ENCODE measurements at places on chromosomes 2 and 18.

DNA sequence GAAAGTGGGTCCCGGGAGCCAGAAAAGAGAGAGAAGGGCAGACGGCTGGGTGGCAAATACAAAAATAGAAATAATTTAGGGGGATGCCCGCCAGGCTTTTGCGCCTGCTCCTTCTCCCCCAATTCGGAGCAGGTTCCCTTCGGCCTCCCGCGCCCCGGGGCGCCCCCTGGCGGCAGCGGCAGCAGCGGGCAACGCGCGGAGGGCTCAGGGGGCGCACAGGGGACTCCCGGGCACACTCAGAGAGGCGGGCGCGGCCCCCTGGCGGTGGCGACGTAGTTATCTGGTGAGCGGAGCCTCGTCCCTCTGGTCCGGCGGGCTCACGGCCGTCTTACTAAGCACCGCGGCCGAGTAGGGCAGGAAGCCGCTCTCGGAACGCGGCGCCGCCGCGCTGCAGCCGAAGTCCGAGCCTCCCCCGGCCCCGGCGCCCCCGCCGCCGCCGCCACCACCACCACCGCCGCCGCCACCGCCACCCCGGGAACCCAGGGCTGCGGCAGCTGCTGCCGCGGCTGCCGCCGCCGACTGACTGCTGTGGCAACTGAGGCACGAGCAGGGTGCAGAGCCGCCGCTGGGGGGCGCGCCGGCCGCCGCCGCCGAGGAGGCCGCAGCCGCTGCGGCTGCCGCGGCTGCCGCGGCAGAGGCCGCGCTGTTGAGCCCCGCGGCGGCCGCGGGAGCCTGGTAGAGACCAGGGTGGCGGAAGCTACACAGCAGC, 3.8 kb downstream of the EVX2 start:
- DNase-seq: no peak

- DNase-seq: no peak
Measured at GRCh38 chr18:31617031-31617717, 25.5 kb downstream of the TTR start.

DNA sequence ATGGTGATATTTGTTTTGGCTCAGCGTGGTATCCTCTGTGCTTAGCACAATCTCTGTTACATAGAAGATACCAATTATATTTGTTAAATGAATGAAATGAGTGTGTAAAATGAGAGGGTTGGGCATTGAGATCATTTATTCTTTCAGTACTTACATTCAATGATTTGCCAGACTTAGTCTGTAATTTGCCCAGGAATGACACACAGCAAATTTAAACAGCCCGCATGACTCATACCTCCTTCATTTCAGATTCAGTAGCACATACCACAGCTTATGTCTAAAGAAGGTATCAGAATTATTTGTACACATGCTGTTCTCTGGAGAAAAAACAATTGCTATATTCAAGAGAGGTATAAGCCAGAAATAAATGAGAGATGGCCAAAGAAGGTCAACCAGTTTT, 37.0 kb downstream of the KLHL14 start:
- no peak for DNase-seq

- no peak for DNase-seq
Measured at GRCh38 chr2:14909795-14910194, 277.3 kb downstream of the LRATD1 start.

DNA sequence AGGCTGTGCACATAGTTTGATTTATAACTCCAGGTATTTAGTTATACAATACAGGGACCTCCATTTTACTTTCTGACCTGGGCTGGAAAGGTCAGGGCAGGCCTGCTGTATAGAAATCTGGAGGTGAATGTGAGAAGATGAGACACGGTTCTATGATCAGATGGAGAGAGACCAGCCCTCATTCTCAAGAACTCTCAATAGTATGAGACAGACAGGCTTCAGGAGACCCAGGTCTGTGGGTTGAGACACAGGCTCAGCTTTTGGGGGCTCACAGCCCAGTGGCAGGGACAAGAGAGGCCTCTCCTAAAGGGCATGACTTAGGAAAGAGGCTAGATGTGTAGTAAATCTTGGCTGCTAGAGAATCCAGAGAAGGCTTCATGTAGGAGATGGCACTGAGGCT, 719 bp upstream of the ATP6V1B1 start:
- DNase-seq: no peak

DNA sequence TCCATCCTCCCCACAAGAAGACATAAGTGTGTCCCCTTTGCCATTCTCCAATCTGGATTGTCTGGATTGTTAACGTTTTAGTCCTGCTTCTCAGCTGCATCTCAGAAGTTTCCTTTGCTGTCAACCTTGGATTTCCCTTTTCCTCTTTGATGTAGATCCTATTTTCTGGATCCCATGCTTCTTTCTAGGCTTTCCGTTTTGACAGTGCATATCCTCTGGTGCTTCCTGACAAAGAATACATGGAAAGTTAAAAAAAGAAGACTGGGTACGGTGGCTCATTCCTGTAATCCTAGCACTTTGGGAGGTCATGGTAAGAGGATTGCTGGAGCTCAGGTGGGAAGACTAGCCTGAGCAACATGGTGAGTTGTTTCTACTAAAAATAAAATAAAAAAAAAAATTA, 26.8 kb downstream of the ABI2 start:
- DNase-seq: no peak

DNA sequence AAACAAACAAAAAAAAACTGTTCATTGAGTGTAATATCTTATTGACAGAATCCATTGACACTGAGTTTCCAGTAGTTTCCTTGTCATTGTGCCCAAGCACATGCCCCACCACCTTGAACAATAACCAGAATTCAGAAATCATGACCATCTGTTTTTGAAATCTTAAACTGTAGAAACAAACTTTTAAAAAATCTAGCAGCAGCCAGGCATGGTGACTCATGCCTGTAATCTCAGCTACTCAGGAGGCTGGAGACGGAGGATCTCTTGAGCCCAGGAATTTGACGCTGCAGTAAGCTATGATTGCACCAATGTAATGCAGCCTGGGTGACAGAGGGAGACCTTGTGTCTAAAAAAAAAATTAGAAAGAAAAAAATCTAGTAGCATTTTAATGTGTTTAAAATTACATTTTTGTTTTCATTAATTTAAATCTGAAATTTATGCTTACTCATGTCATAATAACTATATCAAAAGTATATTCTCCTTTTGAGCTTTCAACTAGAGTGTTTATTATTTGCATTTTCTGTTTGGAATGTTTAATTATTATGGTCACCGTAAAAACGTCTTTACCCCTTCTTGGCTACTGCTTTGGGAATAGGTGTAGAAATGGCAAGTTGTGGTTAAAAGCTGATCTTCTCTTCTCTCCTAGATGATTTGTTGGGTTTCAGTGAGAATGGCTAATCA, 25.2 kb upstream of the STON1 start:
- no peak for DNase-seq

- no peak for DNase-seq
Measured at GRCh38 chr18:37361335-37362157, 204.1 kb downstream of the CELF4 start.

DNA sequence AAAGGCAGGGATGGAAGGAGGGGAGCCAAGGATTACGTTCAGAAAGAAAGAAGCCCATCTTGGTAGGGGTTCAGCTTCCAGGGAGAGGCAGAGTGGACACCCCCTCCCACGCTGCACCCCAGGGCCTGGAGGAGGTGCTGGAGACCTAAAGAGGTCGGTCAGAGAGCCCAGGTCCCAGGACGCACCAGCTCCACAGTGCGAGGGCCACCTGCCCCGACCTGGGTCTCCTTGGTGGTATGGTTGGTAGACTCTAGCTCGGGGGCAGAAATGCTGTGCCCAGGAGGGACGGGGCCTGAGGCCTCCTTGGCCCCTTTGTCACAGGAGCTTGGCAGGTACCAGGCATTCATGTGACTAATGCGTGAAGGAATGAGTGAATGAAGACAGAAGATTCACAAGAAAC, 87.1 kb upstream of the RAB6C start:
- no peak for DNase-seq

DNA sequence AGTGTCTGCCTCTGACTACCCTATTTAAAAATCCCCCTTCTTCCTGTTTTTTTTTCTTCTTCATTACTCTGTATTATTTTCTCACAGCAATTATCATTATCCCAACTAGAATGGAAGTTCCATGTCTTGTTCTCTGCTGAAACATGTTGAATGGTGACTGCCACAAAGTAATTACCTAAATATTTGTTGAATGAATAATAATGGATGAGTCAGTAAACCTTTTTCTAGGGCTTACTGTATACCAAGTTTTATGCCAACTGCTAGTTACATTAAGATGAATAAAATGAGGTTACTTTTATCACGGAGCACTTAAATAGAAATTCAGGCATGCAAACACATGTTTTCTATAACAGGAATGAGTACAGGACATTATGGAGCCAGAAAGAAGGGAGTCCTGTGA, 490.6 kb downstream of the THSD7B start:
- no peak for DNase-seq

- DNase-seq: no peak
Measured at GRCh38 chr2:198280145-198280544, 475.8 kb downstream of the PLCL1 start.

GRCh38 chr2:84965827-84966226, 5.1 kb upstream of the KCMF1 start:
- DNase-seq: no peak

GRCh38 chr2:134728163-134728562, 9.4 kb upstream of the TMEM163 start:
- no peak for DNase-seq

DNA sequence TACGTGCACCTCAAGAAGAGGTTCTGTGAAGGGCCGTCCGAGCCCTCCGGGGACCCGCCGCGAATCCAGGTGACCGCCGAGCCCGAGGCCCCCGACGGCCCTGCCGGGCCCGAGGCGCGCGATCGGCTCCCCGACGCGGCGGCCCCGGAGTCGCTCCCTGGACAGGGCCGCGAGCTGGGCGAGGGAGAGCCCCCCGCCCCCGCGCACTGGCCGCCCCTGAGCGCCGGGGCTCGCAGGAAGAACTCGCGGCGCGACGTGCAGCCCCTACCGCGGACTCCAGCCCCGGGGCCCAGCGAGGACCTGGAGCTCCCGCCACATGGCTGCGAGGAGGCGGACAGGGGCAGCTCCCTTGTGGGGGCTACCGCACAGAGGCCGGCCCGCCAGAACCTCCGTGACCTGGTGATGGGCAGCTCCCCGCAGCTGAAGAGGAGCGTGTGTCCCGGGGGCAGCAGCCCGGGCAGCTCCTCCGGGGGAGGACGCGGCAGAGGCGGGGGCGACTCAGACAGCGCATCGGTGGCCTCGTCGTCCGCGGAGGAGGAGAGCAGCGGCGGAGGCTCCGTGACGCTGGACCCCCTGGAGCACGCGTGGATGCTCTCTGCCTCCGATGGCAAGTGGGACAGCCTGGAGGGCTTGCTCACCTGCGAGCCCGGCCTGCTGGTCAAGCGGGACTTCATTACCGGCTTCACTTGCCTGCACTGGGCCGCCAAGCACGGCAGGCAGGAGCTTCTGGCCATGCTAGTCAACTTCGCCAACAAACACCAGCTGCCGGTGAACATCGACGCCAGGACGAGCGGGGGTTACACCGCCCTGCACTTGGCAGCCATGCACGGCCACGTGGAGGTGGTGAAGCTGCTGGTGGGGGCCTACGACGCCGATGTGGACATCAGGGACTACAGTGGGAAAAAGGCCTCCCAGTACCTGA, 812 bp downstream of the SOWAHC start:
- DNase-seq: no peak

DNA sequence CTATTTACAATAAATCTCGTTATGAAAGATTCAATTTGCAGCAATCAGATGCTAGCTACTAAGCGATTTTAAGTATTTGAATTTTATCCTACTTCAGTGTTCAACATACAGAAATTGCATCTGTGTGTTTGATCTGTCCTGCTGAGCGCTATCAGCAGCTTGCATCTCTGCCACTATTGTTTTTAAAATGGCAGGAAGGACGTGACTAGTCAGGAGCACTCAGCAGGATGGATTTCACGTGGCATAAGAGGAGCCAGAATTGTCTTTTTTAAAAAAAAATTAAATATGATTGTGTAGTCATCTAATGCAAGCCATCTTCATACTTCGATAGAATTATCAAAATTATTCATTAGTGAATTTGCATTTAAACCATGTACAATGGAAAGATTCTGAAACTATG, 2.8 kb upstream of the KLHL14 start:
- no peak for DNase-seq

GRCh38 chr18:35143622-35144596, 96.9 kb upstream of the ZNF397 start:
- no peak for DNase-seq

- no peak for DNase-seq
Measured at GRCh38 chr2:101972621-101973434, 18.9 kb upstream of the IL1R2 start.

DNA sequence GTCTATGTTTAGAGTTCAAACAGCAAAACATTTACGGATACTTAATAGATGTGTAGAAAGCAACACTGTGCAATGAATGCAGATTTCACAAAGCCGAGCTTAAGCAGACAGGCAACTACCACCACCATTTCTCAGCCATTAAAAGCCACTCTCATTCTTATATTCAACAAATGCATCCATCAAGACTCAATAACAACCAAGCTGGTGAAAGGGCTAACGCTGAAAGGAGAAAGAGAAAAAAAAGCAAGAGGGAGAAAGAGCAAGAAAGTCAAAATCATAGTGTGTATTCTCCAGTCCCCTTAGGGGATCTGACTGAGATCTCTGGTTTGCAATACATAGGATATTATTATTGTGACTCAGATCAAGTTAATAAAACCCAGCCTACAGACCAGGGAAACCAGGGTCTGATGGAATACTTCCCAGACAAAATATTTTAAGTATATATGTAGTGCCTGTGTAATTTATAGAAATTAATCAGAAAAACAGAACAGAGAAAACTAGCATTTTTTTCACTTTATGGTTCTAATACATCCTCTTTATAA, 14.1 kb downstream of the SATB2 start:
- DNase-seq: no peak

- DNase-seq: no peak
Measured at GRCh38 chr18:6874315-6874714, 144.8 kb downstream of the ARHGAP28 start.

GRCh38 chr2:26330114-26330549, 15.8 kb upstream of the SELENOI start:
- peak; percentile 43 for DNase-seq

GRCh38 chr2:10348891-10349290, 46.2 kb downstream of the HPCAL1 start:
- no peak for DNase-seq

GRCh38 chr2:98572676-98573075, 35.6 kb downstream of the COA5 start:
- DNase-seq: no peak

DNA sequence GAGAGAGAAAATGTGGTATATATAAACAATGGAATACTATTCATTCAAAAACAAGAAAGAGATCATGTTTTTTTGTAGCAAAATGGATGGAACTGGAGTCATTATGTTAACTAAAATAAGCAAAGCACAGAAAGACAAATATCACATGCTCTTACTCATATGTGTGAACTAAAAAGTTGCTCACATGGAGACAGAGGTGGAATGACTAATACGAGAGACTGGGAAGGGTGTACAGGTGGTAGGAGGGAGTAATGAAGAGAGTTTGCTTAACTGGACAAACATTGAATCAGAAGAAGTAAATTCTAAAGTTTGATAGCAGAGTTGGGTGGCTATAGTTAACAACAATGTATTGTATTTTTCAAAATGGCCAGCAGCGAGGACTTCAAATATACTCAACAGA, 1080.7 kb upstream of the CHAC2 start:
- DNase-seq: no peak

All from T-helper 1 cell (primary cell).